ENCODE measurements at places on chromosomes 7 and 10. TPM values are rescaled to one million over a fixed set of nuclear protein-coding genes. Genes with fewer than 3 reads are reported as not detected.

- DNase-seq = peak; percentile 29
These were observed 45.0 kb upstream of the AGBL3 start for GRCh38 chr7:134941185-134941900.

IL6 gene
- 110 TPM for total RNA-seq

MKX gene
- total RNA-seq = 2.6 TPM

DNA sequence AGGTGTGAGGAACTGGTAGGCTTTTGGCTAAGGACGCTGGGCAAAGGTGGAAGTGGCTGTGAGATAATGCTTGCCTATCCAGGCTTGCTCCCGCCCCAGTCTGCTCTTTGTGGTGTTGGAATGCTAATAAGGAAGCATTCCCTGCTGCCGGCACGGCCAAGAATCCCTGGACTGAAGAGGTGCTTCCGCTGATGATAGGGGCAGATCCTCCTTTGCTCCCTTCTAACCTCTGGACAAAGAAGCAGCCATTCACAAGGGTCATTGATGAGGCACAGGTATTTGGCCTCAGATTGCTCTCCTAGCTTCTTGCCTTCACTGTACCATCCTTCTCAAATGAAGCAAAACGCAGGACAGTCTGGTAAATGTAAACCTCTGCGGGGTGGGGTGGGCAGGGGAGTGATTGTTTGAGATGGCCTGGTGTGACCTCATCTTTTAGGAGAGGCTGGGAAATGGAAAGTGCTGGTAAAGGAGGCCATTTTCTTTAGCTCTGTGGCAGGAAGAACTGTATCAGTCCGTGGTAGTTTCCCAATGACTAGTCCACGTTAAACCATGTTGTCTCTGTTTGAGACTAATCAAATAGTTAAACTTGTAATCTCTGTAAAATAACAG is 1.7 kb downstream of the PGAM1 start:
- DNase-seq = no peak

DNA sequence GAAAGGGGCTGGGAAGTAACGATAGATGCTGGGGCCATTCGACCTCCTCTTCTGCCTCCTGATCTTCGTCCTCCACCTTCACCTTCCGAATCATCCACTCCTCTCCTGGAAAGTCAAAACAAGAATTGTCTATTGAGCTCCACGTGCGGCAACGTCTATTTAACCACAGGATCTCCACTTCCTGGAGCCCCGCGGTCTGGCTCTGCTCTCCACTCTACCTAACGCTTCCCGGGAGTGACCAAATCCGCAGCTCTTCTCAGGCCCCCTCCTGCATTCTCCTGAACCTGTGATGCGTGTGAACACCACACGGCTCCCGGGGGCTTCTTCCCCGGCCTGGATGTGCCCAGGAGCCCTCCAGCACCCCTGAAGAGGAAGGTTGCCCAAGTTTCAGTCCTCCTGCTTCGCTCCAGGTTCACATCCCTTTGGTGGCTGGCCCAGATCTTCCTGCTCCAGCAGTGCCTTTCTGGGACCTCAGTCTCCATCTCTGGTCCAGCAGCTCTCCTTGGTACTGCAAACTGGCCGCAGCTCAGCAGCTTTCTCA is 7.2 kb downstream of the ZNF467 start:
- DNase-seq = no peak

- no peak for DNase-seq
These were observed 169.9 kb upstream of the RNF32 start for GRCh38 chr7:156470399-156471320.

- DNase-seq = no peak
These were observed 348.7 kb upstream of the HPS1 start for GRCh38 chr10:98795467-98795866.

UNCX gene
- not detected for total RNA-seq

DNA sequence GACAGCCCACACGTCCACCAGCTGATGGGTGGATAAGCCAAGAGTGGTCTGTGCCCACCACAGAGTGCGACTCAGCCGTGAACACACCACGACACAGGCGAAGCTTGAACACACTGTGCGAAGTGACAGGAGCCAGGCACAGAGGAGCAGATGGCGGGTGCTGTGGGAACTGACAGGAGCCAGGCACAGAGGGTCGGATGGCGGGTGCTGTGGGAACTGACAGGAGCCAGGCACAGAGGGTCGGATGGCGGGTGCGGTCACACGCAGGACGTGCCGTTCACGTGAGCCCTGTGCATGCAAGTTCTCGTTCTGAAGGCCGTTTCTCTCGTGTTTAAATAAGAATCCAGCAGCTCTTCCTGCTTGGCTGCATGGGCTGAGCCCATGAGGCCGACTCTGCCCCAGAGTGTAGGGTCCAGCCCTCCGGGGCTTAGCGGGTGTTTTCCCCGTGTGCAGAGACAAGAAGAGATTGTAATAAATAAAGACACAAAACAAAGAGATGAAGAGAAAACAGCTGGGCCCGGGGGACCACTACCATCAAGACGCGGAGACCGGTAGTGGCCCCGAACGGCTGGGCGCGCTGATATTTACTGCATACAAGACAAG is 5.9 kb upstream of the ADAP1 start:
- no peak for DNase-seq

SKIDA1 gene
- total RNA-seq = 0.17 TPM

- no peak for DNase-seq
These were observed 13.1 kb downstream of the UBE3C start for GRCh38 chr7:157151626-157152339.

DNA sequence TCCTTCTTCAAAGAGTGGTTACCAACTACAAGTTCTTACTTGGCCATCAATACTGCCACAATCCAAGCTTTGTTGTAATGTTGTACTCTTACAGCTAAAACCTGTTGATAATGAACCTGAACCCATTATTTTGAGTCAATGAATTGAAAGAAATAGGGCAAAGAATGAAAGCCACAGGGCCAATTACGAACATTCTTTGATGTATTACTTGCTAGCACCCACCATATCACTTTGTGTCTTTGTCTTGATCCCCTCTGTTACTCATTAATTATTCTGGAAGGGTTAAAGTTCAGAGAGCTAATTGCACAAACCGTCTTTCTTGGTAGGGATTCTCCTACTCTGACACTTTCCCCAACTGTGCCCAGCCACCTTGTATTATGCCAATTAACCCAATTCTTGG is 53.2 kb upstream of the TFEC start:
- no peak for DNase-seq

DNA sequence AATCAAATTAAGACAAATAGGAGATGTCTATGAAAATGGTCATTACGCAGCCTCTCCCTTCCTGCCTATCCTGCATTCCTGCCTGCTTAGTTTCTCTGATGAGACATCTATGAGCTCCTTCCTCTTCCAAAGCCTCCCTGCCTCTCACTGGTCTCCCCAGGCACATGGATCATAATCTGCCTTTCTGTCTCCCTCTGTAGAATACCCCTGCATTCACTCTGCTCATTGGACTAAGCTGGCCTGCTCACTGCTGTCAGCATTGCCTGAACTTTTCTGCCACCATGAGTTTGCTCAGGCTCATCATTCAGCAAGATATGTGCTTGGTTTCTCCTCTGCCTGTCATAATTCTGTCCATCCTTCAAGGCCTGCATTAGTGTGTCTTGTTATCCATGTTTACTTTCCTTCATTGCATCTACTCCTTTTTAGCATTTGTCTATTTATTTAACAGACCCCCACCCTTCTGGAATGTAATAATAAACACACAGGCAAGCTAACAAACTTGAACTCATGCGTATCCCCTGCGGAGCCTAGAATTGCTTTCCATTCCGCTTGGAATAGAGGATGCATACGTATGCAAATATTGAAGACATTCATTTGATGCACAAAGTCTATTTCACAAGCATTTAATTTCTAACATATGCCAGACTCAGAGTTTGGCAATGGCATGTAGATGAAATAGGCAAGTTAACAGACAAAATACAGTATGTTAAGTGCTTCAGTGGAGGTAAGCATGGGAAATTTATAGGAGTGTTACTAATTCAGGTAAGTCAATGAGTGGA is 88.3 kb downstream of the PTPRZ1 start:
- peak; percentile 51 for DNase-seq

GRCh38 chr10:103616705-103617601 is 123.4 kb downstream of the NEURL1 start:
- DNase-seq = no peak

GRCh38 chr10:118520116-118520742 is 75.2 kb downstream of the PRLHR start:
- no peak for DNase-seq

GRCh38 chr10:15433850-15434537 is 62.9 kb upstream of the FAM171A1 start:
- peak; percentile 50 for DNase-seq

DNA sequence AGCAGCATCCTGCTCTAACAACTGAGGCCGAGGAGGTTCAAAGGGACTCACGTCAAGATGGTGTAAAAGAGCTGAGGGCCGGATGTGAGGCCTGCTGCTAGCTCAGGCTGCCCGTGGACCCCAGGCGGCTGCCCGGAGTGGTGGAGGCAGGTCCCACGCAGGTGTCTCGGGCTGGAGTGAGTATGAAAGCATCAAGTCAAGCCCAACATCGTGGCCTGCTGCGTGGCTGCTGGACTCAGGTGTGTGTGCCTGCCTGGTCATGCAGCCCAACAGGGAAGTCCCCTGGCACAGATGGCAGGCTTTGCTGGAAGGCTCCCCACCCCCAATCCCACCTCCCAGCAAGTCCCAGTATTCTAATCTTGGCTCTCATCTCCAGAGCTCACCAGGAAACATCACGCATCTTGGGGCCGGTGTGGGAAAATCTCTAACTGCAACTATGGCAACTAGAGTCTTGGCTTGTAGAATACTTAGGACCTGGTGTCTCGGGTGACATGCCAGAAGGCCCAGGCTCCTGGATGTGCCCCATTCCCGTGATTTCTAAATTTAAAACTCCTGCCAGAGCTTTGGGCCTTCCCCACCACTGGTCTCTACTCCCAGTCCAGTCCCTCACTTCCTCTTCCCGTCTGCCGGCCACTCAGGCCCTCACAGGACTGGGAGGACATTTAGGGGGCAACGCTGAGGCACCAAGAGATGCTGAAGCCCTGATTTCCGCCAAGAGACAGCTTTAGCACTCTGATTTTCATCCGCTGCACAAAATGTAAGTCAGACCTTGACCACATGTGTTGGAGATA is 85.9 kb downstream of the PRKAG2 start:
- no peak for DNase-seq

GRCh38 chr10:21452203-21452602 is 73.3 kb downstream of the SKIDA1 start:
- DNase-seq = no peak

DNA sequence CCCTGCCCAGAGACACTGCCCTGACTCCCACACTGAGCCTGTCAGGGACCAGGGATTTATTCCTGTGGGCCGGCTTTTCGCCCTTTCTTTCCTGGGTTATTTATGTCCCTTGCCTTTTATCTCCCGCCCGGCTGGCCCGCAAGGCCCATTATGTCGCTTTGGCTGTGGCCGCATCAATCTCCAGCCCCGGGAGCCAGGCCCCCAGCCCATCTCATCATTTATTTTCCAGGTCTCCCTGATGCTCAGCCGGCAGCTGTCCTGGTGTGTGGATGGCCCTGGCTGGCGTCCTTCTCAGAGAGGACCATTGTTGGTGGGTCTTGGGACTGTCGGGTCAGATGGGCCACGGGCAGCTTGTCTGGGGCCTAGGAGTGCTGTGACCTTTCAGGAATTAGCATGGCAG is 82.3 kb downstream of the FAM241B start:
- DNase-seq = no peak

DNA sequence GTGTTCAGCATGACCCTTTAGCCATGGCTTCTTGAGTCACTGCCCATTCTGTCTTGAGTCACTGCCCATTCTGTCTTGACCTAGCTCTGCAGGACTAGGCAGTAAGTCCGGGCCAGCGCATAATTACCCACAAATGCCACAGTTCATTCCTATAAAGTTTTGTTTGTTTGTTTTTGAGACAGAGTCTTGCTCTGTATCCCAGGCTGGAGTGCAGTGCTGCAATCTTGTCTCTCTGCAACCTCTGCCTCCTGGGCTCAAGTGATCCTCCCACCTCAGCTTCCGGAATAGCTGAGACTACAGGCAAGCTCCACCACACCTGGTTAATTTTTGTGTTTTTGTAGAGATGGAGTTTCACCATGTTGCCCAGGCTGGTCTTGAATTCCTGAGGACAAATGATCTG is 32.7 kb upstream of the TARP start:
- DNase-seq = peak; percentile 47

SPDYE9 gene
- not detected for total RNA-seq

CTAGE8 gene
- total RNA-seq = 1.2 TPM

GRCh38 chr10:54702583-54703485 is 98.2 kb downstream of the PCDH15 start:
- peak; percentile 45 for DNase-seq

KCNIP2 gene
- 1.5 TPM for total RNA-seq

VWA2 gene
- total RNA-seq = not detected

GRCh38 chr10:75287697-75288096 is 51.9 kb upstream of the COMTD1 start:
- no peak for DNase-seq

CHCHD2 gene
- total RNA-seq = 499 TPM

ASZ1 gene
- not detected for total RNA-seq

TNS3 gene
- total RNA-seq = 72.3 TPM

DNA sequence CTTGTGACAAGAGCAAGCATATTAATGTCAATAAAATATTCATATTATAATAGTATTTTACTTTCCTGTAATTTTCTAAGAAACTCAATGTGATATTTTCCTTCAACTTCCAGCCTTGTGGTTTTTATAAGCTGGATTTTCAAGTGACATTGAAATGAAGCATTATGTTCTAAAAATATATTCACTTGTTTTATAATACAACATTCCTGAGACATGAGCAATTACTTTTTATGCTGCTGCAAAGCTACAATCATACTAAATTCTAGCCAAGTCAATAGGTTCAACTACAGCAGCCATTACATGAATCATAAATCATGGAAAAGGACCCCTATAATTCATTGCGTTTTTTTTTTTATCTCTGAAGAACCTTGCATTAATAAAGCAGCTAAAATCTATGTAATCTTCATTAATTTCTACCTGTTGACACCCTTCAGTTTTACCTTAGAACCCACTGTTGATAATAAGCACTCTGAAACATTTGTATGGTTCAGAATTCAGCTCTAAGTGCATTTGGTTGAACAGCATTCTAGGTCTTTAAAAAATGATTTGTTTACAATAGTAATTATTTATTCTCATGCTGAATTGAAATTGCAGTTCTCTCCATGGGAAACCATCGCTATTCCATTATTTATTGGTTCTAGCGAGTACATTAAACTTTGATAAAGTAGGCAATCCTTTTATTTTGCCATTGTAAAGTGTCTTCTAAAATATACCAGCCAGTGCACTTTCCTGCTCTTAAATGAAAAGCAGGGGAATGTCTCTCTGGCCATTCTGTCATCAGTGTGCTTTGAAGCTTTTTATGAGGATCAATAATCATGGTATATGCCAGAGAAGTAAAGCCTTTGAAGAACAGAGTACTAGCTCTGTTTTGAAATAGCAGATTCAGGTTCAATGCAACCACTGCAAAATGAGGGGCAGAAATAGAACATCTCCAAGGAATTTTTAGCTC is 132.6 kb downstream of the GNAT3 start:
- peak; percentile 77 for DNase-seq

Measured in PC-3 (cell line).